Stimulated activated CD4-positive, alpha-beta T cell treated with anti-CD3 and anti-CD28 coated beads, Interleukin-4, amount 100 ng/mL, for 24 hours (primary cell): ENCODE measurements at places on chromosomes 13 and 19.
A peak's percentile ranks its signal among the peaks of the same experiment; 100 is the strongest.

DNA sequence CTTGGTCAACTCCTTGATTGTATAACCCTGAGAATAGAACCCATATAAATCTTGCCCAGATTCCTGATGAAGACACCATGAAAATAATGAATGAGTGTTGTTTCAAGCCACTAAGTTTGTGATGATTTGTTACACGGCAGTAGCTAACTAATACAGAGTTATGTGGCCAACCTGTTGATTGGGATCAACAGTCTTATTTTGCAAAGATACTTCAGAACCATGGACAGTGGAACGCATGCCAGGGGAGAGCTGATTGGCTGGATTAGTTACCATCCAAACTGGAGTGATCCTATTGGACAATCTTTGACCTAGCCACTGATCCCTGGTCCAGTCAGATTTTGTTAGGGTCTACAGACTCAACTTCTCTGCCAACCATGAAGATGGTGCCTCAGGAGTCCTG lies 26.6 kb downstream of the CD70 start:
- DNase-seq, result no peak

GRCh38 chr19:10976131-10976892 lies 15.5 kb downstream of the SMARCA4 start:
- no peak for DNase-seq

DNA sequence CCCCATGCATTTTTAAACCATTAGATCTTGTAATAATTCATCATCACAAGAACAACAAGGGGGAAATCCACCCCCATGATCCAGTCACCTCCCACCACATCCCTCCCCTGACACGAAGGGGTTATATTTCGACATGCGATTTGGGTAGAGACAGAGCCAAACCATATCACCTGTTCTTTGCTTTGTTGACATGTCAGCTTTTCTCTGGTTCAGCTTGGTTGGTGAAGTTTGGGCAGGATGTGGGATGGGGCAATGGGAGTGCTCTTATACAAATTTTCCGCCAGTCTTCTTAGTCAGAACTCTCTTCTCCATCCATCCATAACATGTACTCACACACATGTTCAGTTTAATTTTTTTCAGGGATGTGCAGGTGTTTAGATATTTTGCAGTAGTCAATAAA lies 12.9 kb downstream of the TPP2 start:
- no peak for DNase-seq

DNA sequence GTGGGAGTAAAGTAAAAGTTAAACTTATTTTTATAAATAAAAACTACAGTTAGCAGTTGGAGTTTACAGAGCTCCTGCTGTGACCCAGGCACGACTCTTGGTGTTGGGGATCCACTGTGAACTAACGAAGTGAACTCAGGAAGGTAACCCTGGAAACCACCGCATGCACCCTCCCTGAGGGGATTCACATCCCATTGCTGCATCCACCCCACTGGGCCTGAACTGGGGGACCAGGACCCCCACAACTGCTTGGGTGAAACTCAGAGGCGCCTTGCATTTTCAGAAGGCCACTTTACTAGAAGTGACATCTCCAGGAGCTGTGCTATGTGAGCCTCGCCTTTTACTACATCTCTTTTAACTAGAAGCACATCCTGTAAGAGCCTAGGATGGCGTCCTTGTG lies 166.4 kb downstream of the TEX29 start:
- no peak for DNase-seq

- DNase-seq, result no peak
Measured at GRCh38 chr13:110015253-110015652, 228.9 kb upstream of the IRS2 start.

DNA sequence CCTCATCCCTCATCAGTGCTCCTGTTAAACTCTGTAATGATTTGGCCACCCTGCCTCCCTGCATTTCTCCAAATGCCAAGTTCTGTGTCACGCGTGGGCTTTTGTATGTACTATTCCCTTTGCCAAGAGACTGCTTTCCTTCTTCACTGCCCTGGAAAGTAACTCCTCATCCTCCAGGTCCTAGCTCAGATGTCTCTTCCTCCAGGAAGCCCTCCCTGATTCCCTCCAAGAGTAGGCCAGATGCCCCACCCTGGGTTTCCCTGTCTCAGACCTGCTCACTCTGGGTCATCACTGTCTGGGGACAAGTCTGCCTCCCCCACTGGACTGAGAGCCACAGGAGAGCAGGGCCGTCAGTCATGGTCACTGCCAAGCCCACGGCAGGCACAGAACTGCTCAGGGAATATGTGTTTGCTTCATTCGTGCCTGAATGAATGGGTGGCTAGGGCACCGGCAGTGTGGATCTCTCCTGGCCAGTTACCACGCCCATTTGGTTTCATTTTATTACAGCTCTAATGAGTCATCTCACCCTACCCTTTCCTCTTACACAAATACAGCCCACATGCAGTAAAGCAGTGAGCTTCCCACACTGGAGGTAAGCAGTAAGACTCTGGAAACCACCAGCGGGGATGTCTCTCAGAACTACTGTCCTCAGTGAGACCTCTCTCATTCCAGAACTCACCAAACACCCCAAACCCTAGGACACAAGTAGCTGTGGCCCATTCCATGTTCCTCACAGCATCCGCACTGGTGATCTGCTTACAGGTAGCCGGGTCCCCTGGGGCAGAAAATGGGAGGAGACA lies 12.1 kb upstream of the GPR4 start:
- DNase-seq, result peak; percentile 60

GRCh38 chr19:45526143-45526542 lies 18.9 kb downstream of the VASP start:
- no peak for DNase-seq

GRCh38 chr19:17184371-17184841 lies 30.8 kb upstream of the USE1 start:
- DNase-seq, result peak; percentile 35

- no peak for DNase-seq
Measured at GRCh38 chr13:74461011-74461410, 326.8 kb upstream of the KLF12 start.

GRCh38 chr13:102777736-102778135 lies 4.2 kb upstream of the TEX30 start:
- DNase-seq, result no peak

DNA sequence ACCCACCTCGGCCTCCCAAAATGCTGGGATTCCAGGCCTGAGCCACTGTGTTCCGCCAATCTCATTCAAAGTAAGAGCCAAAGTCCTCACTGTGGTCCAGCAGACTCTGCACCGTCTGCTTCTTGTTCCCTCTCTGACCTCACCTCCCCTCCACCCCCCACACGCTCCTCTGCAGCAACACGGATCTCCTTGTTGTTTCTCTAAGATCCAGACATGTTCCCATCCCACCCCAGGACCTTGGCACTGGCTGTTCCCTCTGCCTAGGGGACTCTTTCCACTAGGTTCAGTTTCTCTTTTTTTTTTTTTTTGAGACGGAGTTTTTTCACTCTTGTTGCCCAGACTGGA lies 38.4 kb downstream of the LTBP4 start:
- no peak for DNase-seq
